ENCODE measurements at places on chromosomes 2 and 18.

DNA sequence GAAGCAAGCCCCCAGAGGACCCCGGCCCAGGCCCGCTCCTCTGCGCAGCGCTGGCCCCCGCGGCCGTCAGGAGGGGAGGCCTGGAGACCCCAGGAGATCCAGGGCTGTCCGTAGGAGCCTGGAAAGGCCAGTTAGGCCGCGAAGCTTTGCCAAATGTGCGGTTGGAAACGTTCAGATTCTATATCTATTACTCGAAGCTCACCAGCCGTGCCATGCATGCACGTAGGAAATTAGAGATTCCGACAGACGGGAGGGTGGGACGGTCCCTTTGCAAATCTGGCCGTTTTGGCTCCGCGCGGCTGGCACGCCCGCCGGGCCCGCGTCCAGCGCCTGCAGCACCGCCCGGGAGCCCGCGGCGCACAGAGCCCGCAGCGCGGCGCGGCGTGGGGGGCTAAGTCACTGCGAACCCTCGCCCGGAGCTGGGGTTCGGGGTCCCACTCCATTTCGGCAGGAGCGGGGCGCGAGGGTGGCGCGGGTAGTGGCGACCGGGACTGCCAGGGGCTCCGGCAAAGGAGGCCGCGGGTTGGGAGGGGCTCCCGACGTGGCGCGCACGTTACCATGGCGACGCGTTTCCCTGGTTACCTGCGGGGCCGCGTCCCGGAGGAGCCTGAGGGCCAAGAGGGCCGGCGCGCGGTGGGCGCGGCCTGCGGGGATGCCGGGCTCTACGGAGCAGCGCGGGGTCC is 488.6 kb upstream of the SMIM21 start:
- DNase-seq: no peak

DNA sequence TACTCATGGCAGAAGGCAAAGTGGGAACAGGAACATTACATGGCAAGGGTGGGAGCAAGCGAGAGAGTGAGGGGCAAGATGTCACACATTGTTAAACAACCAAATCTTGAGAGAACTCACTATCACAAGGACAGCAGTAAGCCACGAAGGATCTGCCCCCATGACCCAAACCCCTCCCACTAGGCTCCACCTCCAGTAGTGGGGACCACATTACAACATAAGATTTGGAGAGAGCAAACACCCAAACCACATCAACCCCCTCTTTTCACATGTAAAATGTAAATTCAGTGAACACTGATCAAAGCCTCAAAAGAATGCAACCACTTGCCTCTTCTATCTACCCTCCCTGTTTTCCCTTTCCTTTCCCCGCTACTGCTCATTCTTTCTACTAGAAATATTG is 43.6 kb upstream of the TNP1 start:
- DNase-seq: no peak

DNA sequence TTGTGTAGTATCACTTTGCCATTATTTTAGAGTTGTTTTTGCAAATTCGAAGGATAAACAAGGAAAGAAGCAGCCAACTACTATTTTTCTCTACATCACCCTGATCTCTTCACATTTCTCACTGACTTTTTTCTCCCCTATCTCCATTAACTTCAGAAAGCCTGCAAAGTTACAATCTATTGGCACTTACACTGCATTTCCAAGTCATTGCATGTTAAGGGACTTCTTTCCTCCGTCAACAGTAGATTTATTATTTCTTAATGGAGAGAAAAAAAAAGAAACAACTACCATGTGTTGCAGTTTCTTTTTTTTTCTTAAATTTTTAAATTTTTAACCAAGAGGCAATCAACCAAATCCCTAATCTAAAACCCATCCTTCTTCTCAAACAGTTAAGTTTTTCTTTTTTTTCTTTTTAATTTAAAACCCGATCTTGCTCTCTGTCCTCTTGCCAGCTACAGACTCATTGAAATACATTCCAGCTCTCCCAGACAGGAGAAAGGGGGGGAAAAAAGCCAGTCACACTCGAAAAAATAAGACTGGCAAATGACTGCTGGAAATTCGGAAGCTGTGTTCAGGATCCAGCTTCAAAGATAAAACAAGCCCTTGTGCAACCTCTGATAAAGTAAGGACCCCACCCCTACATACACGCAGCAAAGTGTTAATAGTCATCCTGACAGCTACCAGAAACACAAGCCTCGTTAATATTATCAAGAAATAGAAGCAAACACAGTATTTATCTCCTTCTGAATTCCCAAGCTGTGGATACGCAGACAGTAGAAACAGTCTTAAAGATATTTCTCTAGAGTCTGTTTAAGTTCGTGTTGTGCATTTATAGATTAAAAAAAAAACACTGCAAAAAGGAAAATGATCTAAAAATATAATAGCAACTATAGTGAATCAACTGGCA is 1.3 kb downstream of the LRRTM4 start:
- no peak for DNase-seq

DNA sequence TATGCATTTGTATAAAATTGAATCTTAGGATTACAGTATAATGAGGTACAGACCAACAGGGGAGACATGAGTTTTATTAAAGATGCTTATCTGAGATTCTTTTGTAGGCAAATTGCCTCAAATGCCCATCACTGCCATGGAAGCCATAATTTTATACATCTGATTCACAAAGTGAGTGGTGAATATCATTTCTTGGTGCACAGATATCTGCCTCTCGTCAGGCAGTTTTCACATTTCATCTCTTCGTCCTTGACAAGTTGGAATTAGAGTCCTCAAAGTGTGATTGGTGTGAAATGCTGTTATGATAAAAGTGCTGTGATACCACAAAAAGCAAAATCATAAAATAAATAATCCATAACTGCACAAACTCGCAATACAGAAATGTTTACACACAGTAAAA is 1602.8 kb upstream of the DDX18 start:
- no peak for DNase-seq

- DNase-seq: no peak
Observed at GRCh38 chr2:199339891-199340605, 117.7 kb downstream of the SATB2 start.

DNA sequence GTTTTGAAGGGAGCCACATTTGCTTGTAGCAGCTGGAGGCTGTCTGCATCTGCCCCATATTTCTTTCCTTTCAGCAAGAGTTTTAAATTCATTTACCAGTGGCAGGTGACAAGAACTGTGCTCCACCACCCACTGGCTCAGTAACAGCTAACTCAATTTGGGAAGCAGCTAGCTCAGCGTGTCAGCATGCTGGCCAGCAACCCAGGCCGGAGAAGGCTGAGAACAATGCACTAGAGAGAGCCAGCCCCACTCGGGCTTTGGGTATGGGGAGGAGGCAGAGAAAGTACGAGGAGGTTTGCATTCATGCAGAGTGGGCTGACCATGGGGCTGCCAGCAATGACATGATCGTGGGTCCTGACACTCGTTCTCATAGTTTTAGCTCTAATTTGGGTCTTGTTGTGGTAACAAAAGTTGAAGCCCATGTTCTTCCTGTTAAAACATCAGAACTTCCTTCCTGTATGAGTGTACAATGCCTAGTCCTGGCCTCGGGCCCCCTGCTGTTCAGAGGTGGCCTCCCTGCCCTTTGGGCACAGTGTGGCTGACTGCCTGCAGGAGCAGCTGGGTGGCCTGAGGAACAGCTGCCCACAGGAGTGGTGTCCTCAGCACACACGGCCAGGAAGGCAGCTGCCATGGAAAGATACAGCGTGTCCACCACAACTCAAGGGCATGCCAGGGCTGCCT is 23.0 kb downstream of the CDC42EP3 start:
- no peak for DNase-seq

DNA sequence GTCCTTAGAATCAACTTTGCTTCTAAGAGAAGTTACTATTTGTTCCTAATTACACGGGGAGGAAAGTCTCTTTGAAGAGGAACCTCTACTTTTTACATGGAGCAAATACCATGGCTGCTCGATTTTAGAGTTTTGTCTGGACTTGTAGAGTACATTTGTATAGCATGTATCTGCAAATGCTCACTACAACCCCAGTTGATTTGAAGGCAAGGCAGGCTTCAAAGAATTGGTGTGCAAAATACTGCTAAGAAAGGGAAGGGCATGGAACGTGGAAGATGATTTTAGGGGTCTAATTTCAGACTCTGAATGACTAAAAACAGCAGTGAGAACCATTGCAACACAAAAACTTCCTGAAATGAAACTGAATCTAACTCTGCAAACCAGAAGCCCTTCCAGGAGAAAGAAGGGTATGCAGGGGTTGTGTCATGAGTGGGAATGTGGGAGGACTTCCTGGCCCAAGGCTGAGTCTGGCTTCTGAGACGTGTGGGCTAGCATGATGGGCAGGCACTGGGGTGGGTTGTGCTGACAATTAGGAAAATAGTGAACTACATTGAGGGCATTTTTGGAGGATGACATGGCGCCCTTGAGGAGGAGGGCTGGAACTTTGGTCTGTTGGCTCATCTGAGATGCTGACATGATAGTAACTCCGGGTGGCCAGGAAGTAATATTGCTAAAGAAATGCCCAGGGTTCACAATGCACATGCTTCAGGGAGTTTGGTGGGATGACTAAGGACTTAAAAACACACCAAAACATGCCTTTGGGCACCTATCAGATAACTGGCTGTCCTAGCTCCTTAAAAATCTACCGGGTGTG is 18.9 kb upstream of the IL1R2 start:
- DNase-seq: no peak

DNA sequence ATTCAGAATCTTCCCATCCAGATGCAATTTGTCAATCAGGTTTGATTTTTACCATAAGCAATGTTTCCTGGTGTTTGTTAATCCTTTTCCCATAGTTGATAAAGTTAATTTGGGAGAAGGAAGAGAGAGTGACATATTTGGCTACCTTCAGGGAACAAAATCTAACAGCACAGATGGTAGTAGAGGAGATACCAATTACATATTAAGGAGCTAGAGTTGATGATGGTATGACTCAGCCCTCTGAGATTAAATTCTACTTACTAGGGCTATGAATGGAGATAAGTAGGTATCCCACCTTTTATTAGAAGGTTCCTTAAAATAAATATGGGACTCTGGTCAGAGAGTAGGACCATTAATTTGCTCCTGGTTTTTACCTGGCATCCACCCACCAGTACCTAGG is 139.7 kb downstream of the EHBP1 start:
- no peak for DNase-seq

DNA sequence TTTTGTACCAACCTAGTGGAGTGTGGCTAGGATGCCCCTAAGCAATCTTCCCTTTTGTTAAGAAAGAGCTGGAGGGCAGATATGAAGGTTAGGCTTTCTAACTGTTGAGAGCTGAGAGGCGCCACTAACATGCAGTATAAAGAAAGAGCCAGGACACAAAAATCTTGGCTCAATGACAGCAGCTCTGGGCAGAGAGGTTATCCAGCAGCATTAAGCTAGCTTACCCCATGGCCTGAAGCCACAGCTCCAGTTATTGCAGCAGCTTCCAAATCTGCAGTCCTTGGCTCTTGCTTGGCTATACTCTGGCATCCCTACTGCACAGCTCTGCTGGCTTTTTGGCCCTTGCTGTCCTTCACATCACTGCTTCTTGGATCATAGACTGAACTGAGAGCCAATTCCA is 213.4 kb downstream of the GPD2 start:
- no peak for DNase-seq

- DNase-seq: no peak
Observed at GRCh38 chr2:127632592-127633489, 13.1 kb upstream of the GPR17 start.

DNA sequence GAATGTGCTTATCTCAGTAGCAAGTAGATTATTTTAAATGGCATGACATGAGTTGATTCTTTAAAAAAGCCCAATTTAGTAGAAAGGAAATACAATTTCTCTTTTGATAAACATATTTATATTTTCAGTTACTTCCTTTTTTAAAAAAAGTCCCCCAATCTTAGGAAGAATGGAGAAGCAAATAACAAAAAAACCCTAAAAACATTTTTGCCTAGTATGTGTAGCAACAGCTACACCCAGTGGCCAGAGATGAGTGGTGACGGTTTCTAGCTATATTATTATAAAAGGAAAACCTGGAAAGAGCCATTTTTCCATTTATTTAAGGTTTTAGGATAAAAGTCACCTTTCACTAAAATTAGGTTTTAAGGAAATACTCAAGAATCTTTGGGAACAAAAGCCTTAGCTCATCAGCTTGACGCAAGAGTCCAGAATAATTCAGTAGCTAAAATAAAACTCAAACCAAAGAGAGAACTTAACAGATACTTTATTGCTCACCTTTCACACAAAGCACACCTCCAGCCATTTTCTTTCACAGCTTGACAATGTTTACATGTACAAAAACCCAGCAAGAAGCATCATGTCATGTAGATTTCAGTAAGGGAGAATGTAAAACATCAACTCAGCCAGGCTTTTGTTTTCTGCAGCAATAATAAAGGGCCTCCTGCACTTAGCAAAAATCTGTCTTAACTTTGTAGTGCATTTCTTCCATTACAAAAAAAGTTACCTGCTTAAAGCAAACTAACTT is 15.7 kb downstream of the FAM98A start:
- DNase-seq: peak; percentile 5

- DNase-seq: no peak
Observed at GRCh38 chr18:25055076-25055475, 296.9 kb downstream of the ZNF521 start.

DNA sequence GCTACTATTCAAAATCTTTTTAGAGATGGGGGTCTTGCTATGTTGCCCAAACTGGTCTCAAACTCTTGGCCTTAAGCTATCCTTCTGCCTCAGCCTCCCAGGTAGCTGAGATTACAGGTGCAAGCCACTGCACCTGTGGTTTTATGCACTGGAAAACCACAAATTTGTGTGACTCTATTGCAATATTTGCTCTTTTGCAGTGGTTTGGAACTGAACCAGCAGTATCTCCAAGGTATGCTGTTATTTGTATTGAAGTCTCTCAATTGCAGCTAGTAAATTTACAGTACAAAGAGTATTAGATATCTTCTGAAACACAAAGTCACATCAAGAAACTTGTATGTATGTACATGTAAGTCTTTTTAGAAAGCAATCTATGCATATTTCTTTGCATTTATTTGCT is 46.2 kb downstream of the PPP4R1 start:
- no peak for DNase-seq

DNA sequence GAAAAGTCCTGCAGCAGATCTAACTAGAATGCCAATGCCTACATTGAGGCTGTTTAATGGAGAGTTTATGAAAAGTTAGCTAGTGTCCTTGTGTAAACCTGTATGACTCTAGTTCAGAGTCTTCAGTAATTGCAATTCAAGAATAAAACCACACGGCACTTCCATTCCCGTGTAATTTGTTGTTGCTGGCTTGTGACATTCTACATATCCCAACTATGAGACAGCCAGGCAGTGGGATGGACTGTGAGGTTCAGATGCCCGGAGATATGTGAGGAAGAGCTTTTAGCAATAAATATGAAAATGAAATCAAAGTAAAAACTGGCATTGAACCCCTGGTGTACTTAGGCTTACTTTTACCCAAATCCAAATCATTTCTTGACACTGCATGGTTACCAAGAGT is 263.4 kb downstream of the NEDD4L start:
- no peak for DNase-seq

DNA sequence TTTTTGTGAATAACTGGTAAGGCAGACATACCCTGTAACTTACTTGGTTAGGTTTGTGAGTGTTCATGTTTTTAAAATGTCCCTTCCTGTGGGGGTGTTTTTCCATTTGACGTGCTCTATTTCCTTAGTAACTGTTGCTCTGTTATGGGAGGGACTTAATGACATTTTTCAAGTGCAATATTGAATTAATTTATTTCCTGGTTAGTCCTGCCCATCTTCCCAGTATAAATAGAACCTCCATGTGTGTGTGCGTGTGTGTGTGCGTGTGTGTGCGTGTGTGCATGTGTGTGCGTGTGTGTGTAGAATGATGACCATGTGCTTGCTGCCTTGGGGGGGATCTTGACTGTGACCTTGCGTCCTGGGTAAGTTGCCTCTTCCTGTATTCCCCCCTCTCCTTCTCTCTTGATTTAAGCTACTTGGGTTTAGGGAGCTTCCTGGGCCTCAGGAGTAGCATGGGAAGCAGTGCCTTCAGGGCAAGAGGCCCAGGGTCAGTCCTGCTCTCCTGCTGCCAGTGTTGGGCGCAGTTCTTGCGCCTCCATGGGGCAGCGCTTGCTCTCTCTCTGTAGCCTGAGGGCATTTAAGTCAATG is 163.9 kb downstream of the LDLRAD4 start:
- DNase-seq: no peak

Measured in activated CD4-positive, CD25-positive, alpha-beta regulatory T cell (primary cell).